BJ (cell line): ENCODE measurements at places on chromosomes 6 and 20. TPM values are rescaled to one million over a fixed set of nuclear protein-coding genes. Genes with fewer than 3 reads are reported as not detected.

- DNase-seq, result no peak
These were observed 420 bp downstream of the SOX4 start for GRCh38 chr6:21593927-21594415.

DNA sequence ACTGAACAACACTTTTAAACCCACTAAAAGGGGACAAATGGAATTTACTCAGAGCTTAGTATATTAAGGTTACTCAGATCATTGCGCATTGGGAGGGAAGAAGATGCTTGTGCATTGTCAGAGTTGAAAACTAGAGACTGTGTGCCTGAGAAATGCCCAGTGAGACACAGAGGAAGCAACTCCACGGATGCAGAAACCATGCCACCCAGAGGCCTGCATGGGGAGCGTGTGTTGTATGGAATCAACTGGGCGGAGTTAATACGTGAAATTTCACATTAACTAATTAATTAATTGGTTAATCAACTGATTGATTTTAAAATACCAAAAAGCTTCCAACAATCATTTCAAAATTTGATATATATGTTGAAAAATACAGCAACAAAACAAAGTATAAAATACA, 391.6 kb downstream of the PLCB1 start:
- DNase-seq, result no peak

- no peak for DNase-seq
These were observed 159.8 kb upstream of the GGTLC1 start for GRCh38 chr20:24148372-24148771.

GRCh38 chr6:96164802-96165201, 149.0 kb downstream of the FUT9 start:
- no peak for DNase-seq

GRCh38 chr6:12137480-12137879, 125.4 kb downstream of the HIVEP1 start:
- no peak for DNase-seq

The ESR1 gene
- not detected in 2 replicates for polyA plus RNA-seq

DNA sequence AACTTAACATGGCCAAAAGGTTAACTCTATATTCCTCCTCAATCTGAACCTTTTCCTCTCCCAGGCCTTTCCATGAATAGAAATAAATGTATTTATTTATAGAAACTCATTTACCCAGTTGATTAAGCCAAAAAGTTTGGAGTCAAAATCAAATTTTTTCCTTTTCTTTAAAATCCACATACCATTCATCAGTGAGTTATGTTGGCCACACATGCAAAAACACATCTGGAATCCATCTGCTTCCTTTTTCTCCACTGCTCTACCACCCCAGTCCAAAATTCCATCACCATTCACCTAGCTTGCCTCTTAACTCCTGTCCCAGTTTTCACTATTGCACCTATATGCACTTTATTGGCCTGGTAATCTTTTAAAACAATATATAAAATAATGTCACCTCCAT, 62.4 kb upstream of the TMEM200A start:
- peak; percentile 52 for DNase-seq
